Psoas muscle (tissue), 8 donors: ENCODE measurements at places on chromosomes 1 and 21. TPM values are rescaled to one million over a fixed set of nuclear protein-coding genes. Genes with fewer than 3 reads are reported as not detected.

DPYD gene
- total RNA-seq, result 5.1 TPM

SPATA21 gene
- not detected for total RNA-seq

SLC37A1 gene
- total RNA-seq, result 10.1 TPM

KDM5B gene
- total RNA-seq, result 13.0 TPM

RHEX gene
- 0.86 TPM for total RNA-seq

SERPINC1 gene
- total RNA-seq, result 0.51 TPM

SPRR4 gene
- not detected for total RNA-seq

TRAPPC3 gene
- total RNA-seq, result 34.8 TPM

SMCP gene
- not detected for total RNA-seq

PPIAL4G gene
- total RNA-seq, result not detected

CR1L gene
- not detected for total RNA-seq

PDZK1IP1 gene
- 0.25 TPM for total RNA-seq

CD34 gene
- total RNA-seq, result 23.2 TPM

TNNI3K gene
- 1.2 TPM for total RNA-seq

CYP2J2 gene
- total RNA-seq, result 8.2 TPM

MCOLN3 gene
- total RNA-seq, result not detected

TDRD5 gene
- total RNA-seq, result not detected

RXFP4 gene
- total RNA-seq, result not detected

DISP3 gene
- not detected for total RNA-seq

RXRG gene
- 2.8 TPM for total RNA-seq
